ENCODE measurements at places on chromosomes 3 and 15. TPM values are rescaled to one million over a fixed set of nuclear protein-coding genes. Genes with fewer than 3 reads are reported as not detected.
A peak's percentile ranks its signal among the peaks of the same experiment; 100 is the strongest.

GRCh38 chr3:40753291-40753770, 228.6 kb downstream of the ZNF621 start:
- no peak for DNase-seq

GRCh38 chr3:158701420-158702065, 29.1 kb upstream of the LXN start:
- no peak for DNase-seq

- no peak for DNase-seq
Measured at GRCh38 chr15:97501291-97501690, 459.2 kb upstream of the ARRDC4 start.

SI gene
- not detected for total RNA-seq

GRK7 gene
- total RNA-seq = 0.05 TPM

ATP13A5 gene
- total RNA-seq = not detected

DNA sequence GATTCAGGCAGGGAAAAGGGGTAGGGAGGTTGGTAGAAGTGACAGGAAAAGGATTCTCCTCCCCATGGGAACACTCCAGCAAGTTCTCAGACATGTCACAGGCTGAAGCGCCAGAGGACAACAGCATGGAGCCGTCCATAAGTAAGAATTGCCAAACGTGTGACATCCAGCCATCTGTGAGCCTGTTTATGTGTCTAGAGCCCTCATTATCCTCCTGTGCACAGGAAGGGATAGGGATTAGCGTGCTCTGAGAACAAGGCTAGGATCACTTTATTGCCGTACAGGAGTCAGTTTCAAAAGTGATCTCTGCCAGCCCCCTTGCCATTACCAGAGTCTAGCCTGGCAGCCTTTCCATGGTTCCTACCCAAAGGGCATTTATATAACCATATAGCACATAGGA, 549.5 kb downstream of the NTRK3 start:
- no peak for DNase-seq

CPEB1 gene
- total RNA-seq = 0.35 TPM

MME gene
- 7.3 TPM for total RNA-seq

SHF gene
- total RNA-seq = 0.17 TPM

DNA sequence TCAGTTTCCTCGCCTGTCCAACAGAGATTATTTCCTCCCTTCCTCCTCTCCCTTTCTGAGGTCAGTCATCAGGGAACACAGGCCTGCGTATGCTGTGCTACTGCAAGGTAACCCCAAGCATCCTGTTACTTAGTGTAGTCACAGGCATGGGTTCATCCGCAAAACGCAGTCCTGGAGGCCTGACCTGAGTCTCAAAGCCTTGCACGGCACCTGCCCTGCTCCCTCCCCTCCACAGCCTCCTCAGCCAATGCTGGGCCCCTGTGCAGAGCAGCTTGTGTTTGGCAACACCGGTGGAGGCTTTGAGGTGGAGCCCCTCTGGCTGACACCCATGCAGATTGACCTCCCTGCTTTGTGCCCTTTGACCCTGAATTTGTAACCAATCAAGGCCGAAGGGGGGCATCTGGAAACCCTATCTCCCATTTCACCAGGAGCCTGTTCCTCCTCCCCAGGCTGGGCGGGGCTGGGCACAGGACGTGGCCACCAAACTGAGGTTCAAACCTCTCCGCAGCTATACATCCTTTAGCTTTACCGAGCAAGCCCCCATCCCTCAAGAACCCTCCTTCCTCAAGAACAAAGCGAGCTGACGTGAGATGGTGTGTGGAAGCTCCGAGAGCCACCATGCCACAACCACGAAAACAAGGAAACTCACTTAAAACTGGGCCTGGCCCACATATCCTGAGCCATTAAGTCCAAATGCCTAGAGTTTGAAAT, 21.5 kb downstream of the TKT start:
- no peak for DNase-seq

GRCh38 chr15:44194323-44195150, 534 bp downstream of the FRMD5 start:
- DNase-seq = peak; percentile 46

CKMT1B gene
- total RNA-seq = 1.9 TPM

CHRM5 gene
- 0.05 TPM for total RNA-seq

- DNase-seq = no peak
Measured at GRCh38 chr3:152892446-152892845, 57.5 kb downstream of the P2RY1 start.

- no peak for DNase-seq
Measured at GRCh38 chr3:179967622-179968021, 69.1 kb downstream of the PEX5L start.

DNA sequence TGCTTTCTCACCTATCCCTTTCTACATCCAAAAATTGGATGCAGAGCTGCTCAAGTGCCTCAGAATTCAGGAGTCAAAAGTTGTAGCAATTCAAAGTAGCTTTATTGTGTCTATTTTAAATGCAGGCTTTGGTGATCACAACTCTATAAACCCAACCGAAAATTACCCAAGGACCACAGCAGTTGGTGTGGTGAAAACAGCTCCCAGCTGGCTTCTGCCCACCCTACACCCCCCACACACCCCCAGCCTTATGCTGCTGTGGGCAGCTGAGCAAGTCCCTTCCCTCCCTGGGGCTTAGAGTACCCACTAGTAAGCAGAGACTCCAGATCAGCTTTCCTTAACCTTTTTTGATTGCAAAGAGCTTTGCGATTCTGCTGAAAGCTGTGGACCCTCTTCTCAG, 5.8 kb upstream of the HES1 start:
- no peak for DNase-seq

- DNase-seq = peak; percentile 95
Measured at GRCh38 chr3:10198761-10199649, 34.3 kb downstream of the IRAK2 start.

DNA sequence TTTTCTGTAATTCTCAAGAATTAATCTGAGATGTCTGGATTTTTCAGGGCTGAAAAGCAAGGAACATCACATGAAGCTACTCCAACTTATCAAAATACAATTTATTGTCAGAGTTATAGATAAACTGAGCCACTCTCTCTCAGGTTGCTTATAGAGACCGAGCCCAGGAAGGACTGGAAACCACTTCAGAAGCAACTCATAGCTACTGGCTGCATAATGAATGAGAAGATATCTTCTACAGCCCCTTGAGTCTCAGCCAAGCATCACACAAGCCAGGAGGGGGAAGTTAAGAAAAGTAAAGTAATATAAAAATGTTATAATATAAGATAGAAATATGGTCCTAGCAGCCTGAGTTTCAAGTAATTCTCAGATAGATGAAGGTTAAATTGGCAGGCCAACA, 186.0 kb downstream of the TNIK start:
- DNase-seq = no peak

FSIP1 gene
- 0.69 TPM for total RNA-seq

GRCh38 chr15:92797168-92798052, 102.7 kb upstream of the CHD2 start:
- DNase-seq = peak; percentile 86

GRCh38 chr15:63246691-63247469, 30.5 kb upstream of the APH1B start:
- peak; percentile 91 for DNase-seq

- peak; percentile 36 for DNase-seq
Measured at GRCh38 chr3:135106445-135106844, 311.4 kb downstream of the EPHB1 start.

- no peak for DNase-seq
Measured at GRCh38 chr15:86526938-86527690, 447.4 kb downstream of the AGBL1 start.

- DNase-seq = no peak
Measured at GRCh38 chr15:101264911-101265641, 12.2 kb downstream of the SELENOS start.

Data from renal cortical epithelial cell (primary cell).